CD4-positive, alpha-beta memory T cell (primary cell): ENCODE measurements at places on chromosomes 4 and X. TPM values are rescaled to one million over a fixed set of nuclear protein-coding genes. Genes with fewer than 3 reads are reported as not detected.

The CFAP47 gene
- not detected for total RNA-seq

DNA sequence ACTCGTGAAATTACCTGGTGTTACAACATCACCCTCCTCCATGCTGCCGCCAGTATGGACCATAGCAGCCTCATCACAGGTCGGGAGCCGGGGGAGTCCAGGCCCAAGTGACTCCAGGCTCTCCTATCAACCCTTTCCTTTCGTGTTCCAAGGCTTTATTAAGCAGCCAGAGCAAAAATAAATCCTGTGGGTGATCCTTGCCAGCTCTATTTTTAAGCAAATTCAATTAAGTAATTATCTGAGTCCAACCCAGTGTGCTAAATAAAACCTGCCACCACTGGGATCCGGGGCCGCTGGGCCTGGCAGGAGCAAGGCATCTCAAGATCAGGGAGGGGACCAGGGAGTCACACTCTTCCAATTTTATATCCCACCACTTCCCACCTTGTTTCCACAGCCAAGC is 80.7 kb upstream of the PRPS1 start:
- H3K4me1 ChIP-seq: peaks cover 5% of the 10 kb centered on the region
- no peaks in the 10 kb centered on the region for H3K27me3 ChIP-seq
- no peaks in the 10 kb centered on the region for H3K36me3 ChIP-seq
- H3K4me3 ChIP-seq: no peak overlapping the region
- no peak overlapping the region for H3K27ac ChIP-seq

GRCh38 chr4:34851411-34851810 is 1392.9 kb downstream of the ARAP2 start:
- no peaks in the 10 kb centered on the region for H3K36me3 ChIP-seq
- no peaks in the 10 kb centered on the region for H3K4me1 ChIP-seq
- H3K27ac ChIP-seq: no peak overlapping the region
- H3K27me3 ChIP-seq: no peaks in the 10 kb centered on the region

GRCh38 chr4:143986180-143986579 is 33.0 kb downstream of the GYPB start:
- no peaks in the 10 kb centered on the region for H3K36me3 ChIP-seq
- no peak overlapping the region for H3K27ac ChIP-seq
- H3K27me3 ChIP-seq: no peaks in the 10 kb centered on the region
- DNase-seq: no peak
- no peaks in the 10 kb centered on the region for H3K4me1 ChIP-seq

The SAT1 gene
- total RNA-seq: 139 TPM
